ENCODE measurements at places on chromosomes 13 and 19.
A peak's percentile ranks its signal among the peaks of the same experiment; 100 is the strongest.

- DNase-seq, result no peak
These were observed 31.7 kb downstream of the BRD4 start for GRCh38 chr19:15300533-15301197.

- DNase-seq, result no peak
These were observed 549.0 kb upstream of the GPC6 start for GRCh38 chr13:92677571-92677970.

GRCh38 chr19:19544257-19544953, 6.3 kb downstream of the CILP2 start:
- no peak for DNase-seq

GRCh38 chr19:39038098-39038497, 5.7 kb upstream of the FBXO27 start:
- peak; percentile 48 for DNase-seq

- no peak for DNase-seq
These were observed 3.7 kb upstream of the BAX start for GRCh38 chr19:48950830-48951519.

DNA sequence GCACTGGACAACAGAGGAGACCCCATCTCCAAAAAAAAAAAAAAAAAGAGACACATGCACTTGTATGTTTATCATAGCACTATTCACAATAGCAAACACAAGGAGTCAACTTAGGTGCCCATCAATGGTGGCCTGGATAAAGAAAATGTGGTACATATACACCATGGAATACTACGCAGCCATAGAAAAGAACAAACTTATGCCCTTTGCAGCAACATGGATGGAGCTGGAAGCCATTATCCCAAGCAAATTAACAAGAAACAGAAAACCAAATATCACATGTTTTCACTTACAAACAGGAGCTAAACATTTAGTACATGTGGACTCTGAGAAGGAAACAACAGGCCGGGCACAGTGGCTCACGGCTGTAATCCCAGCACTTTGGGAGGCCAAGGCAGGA, 155.7 kb downstream of the ABCC4 start:
- no peak for DNase-seq

Data from H54 (cell line).